ELR (cell line): ENCODE measurements at places on chromosomes 11 and 22.

GRCh38 chr22:41290262-41291221 lies 4.6 kb upstream of the RANGAP1 start:
- peak; percentile 96 for DNase-seq

GRCh38 chr11:116690611-116691010 lies 82.2 kb downstream of the BUD13 start:
- DNase-seq, result no peak

- DNase-seq, result peak; percentile 67
Observed at GRCh38 chr11:78228467-78228866, 39.7 kb downstream of the USP35 start.

DNA sequence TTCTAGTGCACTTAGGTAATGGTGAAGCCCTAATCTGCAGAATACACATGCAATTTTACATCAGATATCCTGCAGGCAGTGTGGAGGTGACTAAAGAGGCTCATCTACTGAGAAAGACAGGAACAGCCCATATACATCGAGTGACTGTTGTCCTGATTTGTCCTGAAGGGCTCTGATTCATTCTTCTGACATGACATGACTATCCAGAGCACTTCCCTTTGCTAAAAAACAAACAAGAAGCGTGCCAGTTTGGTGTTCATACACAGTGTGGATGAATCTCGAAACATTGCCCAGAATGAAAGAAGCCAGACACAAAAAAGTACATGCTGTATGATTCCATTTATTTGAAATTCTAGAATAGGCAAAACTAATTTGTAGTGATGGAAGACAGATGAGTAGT lies 48.0 kb upstream of the AMPD3 start:
- peak; percentile 93 for DNase-seq

DNA sequence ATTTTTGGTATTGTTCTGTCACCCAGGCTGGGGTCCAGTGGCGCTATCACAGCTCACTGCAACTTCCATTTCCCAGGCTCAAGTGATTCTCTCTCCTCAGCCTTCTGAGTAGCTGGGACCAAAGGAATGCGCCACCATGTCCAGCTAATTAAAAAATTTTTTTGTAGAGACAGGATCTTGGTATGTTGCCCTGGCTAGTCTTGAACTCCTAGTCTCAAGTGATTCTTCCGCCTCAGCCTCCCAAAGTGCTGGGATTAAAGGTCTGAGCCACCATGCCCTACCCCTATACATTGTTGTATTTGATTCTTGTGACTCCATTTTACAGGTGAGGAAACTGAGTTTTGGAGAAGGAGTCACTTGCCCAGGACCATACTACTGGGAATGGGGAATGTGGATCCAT lies 11.9 kb downstream of the KIAA1671 start:
- DNase-seq, result no peak

DNA sequence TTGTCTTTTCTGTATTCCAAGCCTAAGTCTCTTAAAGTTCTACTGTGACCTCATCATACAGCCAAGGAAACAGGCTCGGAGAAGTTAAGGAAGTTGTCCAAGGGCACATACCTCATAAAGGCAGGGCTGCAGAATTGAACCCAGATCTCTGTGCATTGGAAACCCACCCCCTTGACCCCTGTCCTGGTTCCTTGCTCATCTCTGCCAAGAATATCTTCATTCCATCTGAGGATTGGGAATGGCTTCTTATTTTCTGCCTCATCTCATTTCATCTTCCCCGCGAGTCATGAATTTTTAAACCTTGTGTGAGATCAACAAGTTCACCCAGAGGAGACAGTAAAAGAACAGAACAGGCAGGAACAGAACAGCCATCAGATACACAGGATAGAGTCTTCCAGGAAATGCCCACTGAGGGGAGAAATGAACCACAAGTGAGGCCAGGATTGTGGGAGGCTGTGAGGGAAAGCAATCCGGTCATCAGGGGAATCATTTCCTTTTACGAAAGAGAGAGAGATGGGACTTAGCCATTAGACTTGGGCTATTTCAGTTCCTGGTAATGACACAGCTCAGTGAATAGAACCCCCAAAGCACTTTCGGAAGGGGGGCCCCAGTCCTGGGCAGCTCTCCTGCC lies 34.4 kb upstream of the LRRC10B start:
- no peak for DNase-seq

- peak; percentile 17 for DNase-seq
Observed at GRCh38 chr22:35868938-35869337, 151.3 kb downstream of the APOL5 start.

DNA sequence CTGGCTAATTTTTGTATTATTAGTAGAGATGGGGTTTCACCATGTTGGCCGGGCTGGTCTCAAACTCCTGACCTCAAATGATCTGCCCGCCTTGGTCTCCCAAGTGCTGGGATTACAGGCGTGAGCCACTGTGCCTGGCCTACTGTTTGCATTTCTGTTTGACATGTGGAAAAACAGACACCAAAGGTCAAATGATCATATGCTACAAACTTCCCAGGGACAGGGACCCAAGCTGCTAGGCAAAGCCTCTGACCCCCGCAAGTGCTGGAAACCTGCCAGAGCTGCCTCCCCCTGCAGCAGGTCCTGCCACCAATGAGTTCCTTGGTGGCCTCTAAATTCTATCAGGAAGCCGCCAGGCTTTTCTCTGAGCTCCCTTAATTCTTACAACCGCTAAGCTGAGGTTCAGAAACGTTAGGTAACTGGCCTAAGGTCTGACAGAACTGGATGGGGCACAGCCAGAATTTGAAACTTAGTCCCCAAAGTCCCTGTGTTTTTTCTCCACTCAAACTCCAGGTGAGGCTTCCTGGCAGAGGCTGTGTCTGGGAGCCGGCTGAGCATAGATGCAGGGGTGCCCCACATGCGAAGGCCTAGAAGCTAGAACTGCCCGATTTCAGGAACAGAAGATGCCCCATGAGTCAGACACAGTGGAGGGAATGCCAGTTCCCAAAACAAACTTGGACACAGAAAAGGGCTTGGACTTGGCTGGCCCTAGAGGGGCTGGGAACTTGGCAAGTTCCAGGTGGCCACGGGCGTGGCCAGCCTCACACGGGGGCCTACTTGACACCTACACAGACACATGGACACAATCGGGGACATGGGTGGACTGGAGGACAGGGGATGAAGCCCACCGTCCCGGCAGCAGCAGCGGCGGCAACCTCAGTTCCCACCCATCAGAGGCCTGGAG lies 7.4 kb downstream of the CSNK1E start:
- no peak for DNase-seq

DNA sequence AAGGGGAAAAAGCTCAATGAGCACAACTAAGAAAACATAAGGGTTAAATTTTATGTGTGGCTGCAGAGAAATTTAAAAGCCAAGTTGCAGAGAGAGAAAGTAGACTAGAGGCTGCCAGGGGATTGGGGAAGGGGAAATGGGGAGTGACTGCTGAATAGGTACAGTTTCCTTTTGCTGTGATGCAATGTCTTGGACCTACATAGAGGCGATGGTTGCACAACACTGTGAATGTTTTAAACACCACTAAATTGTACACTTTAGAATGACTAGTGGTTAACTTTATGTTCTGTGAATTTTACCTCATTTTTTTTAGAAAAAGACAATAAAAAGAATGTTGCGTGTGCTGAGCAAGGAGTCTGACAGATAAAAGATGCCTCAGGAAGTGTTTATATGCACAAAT lies 36.5 kb downstream of the TENM4 start:
- no peak for DNase-seq

DNA sequence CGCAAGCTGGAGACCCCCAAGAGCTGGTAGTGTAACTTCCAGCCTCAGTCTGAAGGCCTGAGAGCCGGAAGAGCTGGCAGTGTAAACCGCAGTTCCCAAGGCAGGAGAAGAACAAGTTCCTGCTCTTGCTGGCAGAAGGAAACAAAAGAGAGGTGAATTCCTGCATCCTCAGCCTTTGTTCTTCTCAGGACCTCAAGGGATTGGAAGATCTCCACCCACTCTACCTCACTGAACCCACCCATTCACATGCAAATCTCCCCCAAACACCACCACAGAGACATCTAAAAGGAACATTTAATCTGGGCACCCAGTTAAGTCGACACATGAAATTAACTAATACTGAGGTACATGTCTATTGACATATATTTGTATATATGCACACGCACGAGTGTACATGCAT lies 1310.3 kb downstream of the TBC1D22A start:
- no peak for DNase-seq

- no peak for DNase-seq
Observed at GRCh38 chr11:8101421-8101820, 20.4 kb downstream of the TUB start.

GRCh38 chr11:108748968-108749367 lies 84.1 kb downstream of the DDX10 start:
- DNase-seq, result no peak

GRCh38 chr11:111911563-111912401 lies at the start of gene CRYAB:
CRYAB (minus strand) TSS chr11:111911770; CDS start chr11:111911724, 46 bp downstream.
- peak; percentile 40 for DNase-seq

- DNase-seq, result no peak
Observed at GRCh38 chr11:47438721-47439120, 10.2 kb downstream of the RAPSN start.

GRCh38 chr11:48106166-48106565 lies 110.4 kb upstream of the OR4B1 start:
- no peak for DNase-seq

GRCh38 chr11:116697011-116697410 lies 75.8 kb downstream of the BUD13 start:
- no peak for DNase-seq

DNA sequence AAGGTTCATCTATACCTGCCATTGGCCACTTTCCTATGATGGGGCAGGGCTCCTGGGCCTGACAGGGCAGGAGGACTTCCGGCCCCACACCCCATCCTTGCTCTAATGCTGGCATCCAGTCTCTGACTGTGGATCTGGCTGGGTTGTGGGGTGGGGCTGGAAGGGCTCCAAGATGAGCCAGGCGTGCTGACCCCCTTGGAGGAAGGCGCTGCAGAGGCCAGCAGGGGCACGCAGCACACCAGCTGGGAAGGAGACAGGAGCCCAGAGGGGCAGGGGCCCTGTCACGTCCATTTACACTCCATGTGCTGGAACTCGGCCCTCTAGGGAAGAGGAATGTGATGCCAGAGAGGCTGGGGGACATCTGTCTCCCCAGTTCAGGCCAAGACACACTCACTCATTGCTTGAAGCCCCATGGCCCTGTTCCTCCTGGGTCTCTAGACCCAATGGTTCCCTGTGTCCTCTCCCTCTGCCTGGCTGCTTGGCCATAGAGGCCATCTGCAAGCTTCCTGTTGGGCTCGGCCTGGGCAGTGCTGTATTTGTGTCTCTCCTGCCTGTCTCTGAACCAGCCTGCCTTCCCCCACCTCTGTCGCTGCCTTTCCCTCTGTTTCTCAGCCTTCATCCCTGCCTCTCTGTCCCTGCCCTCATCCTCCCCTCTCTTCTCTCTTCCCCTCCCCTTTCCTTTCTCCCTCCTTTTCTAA lies 67.5 kb upstream of the NECTIN1 start:
- DNase-seq, result no peak

DNA sequence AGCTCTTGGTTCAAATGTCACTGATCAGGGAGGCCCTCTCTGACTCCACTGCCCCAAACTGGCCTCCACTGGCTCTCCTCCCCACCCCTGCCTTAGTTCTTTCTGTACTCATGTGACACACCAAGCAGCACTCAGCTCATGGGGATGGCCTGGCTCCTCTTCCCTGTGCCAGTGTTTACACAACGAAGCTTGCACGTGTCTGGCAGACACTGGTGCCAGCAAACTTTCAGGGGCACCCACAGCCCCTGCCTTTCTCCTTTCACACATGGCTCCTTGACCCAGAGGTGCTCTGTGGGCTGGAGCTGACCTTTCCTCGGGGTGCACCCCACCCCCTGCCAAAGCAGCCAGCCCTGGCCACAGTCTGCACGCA lies 37.6 kb upstream of the PARVG start:
- no peak for DNase-seq

GRCh38 chr11:57163160-57163868 lies 18.4 kb upstream of the LRRC55 start:
- no peak for DNase-seq

- DNase-seq, result peak; percentile 55
Observed at GRCh38 chr11:77038029-77038824, 4.0 kb downstream of the B3GNT6 start.

DNA sequence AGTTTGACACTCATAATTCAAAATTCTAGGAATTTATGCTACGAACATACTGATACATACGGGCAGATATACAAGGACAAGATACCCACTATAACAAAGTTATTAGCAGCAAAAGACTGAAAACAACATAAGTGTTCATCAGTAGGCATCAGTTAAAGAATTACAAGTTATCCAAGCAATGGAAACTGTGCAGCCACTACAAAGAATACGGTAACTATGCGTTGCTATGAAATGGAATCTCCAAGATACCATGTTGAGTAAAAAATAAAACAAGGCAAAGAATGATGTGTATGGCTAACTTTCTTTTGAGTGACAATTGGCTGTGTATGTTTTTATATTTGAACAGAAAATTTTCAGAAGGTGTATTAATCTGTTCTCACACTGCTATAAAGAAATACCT lies 151.7 kb downstream of the ADAMTS15 start:
- no peak for DNase-seq

DNA sequence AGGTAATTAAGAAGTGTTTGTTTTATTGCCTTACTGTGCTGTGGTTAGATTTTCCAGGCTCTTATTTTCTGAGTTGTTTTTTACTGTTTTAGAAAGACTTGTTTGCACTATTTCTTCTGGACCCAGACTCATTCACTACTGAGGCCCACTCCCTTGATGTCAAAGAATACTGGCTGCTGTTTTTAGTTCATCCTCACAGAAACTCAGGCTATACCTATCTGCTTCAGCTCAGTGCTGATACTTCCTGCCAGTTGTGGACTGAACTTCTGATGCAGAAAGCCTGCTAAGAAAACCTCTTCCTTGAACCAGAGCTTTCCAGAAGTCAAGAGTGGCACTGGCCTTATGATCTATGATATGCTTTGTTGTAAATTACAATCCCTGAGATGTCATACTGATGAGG lies 15.9 kb upstream of the PIK3IP1 start:
- DNase-seq, result no peak

- DNase-seq, result peak; percentile 5
Observed at GRCh38 chr11:46445920-46446771, 54.6 kb upstream of the CHRM4 start.

DNA sequence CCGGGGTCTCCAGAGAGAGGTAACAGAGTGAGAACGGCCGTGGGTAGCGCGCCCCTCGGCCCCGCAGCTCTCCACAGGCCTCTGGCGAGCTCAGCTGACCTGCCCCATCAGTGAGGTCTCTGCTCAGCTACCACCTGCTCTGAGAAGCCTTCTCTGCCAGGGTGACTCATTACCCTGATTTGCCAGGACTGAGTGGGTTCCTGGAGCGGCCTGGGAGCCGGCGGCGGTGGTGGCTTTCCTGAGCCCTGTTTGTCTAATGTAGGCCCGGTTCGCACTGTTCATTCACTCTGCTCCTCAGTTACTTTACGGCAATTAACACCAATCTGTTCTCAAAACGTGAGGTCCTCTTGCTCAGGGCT lies 351.0 kb upstream of the B3GAT1 start:
- DNase-seq, result no peak

- DNase-seq, result peak; percentile 5
Observed at GRCh38 chr11:28144808-28145207, 36.6 kb downstream of the METTL15 start.

- no peak for DNase-seq
Observed at GRCh38 chr11:1122664-1123002, 35.1 kb upstream of the MUC5AC start.

- no peak for DNase-seq
Observed at GRCh38 chr11:76617553-76618265, 52.8 kb downstream of the LRRC32 start.
